ENCODE measurements at places on chromosomes 2 and 18.
A peak's percentile ranks its signal among the peaks of the same experiment; 100 is the strongest.

- no peak overlapping the region for H3K27ac ChIP-seq
- H3K27me3 ChIP-seq: no peaks in the 10 kb centered on the region
- no peak for DNase-seq
- no peaks in the 10 kb centered on the region for H3K4me1 ChIP-seq
Measured at GRCh38 chr2:9021563-9022211, 18.2 kb upstream of the MBOAT2 start.

GRCh38 chr2:37192551-37192950 lies 3.7 kb upstream of the CEBPZOS start:
- no peaks in the 10 kb centered on the region for H3K36me3 ChIP-seq
- no peak for DNase-seq
- H3K4me1 ChIP-seq: peaks cover 7% of the 10 kb centered on the region
- H3K27me3 ChIP-seq: no peaks in the 10 kb centered on the region
- no peak overlapping the region for H3K27ac ChIP-seq

- no peak overlapping the region for H3K4me3 ChIP-seq
- H3K27me3 ChIP-seq: no peaks in the 10 kb centered on the region
- no peak overlapping the region for H3K27ac ChIP-seq
- H3K36me3 ChIP-seq: no peaks in the 10 kb centered on the region
- no peak for DNase-seq
- no peaks in the 10 kb centered on the region for H3K4me1 ChIP-seq
Measured at GRCh38 chr2:118056165-118056534, 32.1 kb upstream of the INSIG2 start.

DNA sequence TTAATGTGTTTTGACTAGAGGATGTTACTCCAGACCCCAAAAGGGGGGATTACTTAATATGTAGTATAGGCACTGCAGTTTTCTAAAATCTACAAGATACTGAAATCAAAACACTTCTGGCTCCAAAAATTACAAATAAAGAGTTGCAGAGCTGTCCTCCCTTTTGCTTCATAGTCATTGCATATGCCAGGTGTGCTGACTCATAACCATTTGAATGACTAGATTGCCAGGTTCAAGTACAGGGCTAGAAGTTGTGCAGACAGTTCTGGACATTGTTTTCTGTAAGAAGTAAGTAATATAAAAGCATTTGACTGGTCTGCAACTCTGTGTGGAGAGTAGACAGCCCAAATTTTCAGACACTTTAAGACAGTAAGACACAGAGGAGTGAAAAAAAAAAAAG lies 6.7 kb downstream of the CWC22 start:
- DNase-seq: no peak
- no peak overlapping the region for H3K27ac ChIP-seq
- peaks cover 3% of the 10 kb centered on the region for H3K36me3 ChIP-seq
- no peaks in the 10 kb centered on the region for H3K27me3 ChIP-seq

DNA sequence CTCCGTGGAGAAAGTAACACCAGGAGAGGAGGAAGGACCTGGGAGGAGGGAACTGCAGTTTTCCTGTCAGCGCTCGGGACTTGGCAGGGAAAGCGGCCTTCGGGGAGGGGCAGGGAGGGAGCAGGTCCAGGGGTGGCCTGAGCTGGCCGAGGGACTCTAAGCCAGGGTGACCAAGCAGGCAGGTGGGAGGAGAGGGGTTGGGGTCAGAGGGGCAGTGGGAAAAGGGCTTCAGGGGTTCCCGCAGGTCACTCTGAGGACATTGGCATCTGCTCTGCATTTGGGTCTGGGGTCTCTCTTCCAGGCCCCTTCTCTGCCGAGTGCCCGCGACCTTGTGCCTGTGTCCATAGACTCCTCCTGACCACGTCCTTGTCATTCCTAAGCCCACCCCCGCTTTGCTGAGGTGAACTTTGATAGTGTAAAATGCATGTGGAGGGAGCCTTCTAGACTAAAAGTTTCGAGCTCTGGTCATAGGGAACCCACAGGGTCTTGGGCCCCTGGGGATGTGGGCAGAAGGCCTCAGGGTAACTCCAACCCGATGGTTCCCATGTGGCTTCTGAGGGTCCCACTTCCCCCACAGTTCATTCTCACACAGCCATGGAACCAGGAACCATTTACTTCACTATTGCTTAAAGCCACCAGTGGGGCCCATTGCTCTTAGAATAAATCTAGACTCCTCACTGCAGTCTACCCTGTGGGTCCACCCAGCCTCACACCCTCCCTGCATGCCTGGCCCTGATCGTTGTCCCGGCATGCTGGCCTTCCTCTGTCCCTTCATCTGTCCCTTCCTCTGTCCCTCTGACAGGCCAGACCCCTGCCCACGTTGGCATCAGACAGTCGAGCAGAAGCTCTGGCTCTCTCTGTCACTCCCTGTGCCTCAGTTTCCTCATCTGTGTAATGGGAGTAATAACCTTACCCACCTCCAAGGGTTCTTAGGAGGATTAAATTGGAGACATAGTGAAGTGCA lies 229.2 kb downstream of the SEPTIN10 start:
- no peaks in the 10 kb centered on the region for H3K36me3 ChIP-seq
- peak; percentile 57 for DNase-seq
- peaks cover 15% of the 10 kb centered on the region for H3K4me1 ChIP-seq
- H3K27me3 ChIP-seq: no peaks in the 10 kb centered on the region
- no peak overlapping the region for H3K27ac ChIP-seq

DNA sequence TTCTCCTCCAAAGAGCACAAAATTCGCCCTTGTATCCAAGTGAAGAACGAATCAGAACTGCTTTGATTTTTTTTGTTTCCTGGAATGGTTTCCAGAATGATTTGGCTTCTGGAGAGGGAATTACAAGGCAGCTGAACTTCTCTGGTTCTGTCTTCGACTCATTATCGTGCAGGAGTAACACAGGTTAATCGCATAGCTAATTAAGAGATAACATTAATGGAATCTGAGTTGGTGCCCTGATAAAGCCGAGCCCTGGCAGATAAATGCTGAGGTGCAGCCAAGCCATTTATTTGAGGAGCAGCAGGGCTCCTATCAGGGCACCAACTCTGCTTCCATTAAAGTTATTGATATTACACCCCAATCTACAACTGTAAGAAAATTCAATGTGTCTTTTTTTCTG lies 433.7 kb downstream of the ZNF521 start:
- no peaks in the 10 kb centered on the region for H3K27me3 ChIP-seq
- H3K27ac ChIP-seq: no peak overlapping the region
- no peak overlapping the region for H3K4me3 ChIP-seq
- H3K36me3 ChIP-seq: no peaks in the 10 kb centered on the region
- no peak for DNase-seq

GRCh38 chr2:120738786-120739437 lies 3.2 kb downstream of the GLI2 start:
- H3K36me3 ChIP-seq: no peaks in the 10 kb centered on the region
- peaks cover 28% of the 10 kb centered on the region for H3K4me1 ChIP-seq
- no peak overlapping the region for H3K27ac ChIP-seq
- peaks cover 89% of the 10 kb centered on the region for H3K27me3 ChIP-seq
- H3K4me3 ChIP-seq: no peak overlapping the region

- H3K27me3 ChIP-seq: no peaks in the 10 kb centered on the region
- peaks cover 4% of the 10 kb centered on the region for H3K4me1 ChIP-seq
- no peak overlapping the region for H3K27ac ChIP-seq
- H3K4me3 ChIP-seq: no peak overlapping the region
- H3K36me3 ChIP-seq: no peaks in the 10 kb centered on the region
- DNase-seq: no peak
Measured at GRCh38 chr2:159998961-159999360, 63.5 kb downstream of the PLA2R1 start.

- H3K4me1 ChIP-seq: no peaks in the 10 kb centered on the region
- H3K36me3 ChIP-seq: no peaks in the 10 kb centered on the region
- no peak for DNase-seq
- no peak overlapping the region for H3K4me3 ChIP-seq
- no peak overlapping the region for H3K27ac ChIP-seq
- H3K27me3 ChIP-seq: no peaks in the 10 kb centered on the region
Measured at GRCh38 chr18:25282282-25282681, 69.7 kb downstream of the ZNF521 start.

DNA sequence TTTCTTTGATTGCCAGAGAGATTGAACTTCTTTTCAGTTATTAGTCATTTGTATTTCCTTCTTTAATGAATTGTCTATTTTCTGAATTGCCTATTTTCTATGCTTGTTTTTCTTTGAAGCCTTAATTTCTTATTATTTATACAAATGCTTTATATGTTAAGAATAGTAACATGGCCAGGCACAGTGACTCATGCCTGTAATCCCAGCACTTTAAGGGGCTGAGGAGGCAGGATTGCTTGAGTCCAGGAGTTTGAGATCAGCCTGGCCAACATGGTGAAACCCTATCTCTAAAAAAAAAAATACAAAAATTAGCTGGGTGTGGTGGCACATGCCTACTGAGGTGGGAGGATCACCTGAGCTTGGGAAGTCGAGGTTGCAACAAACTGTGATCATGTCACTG lies 4.7 kb upstream of the RAB11FIP5 start:
- no peaks in the 10 kb centered on the region for H3K27me3 ChIP-seq
- H3K4me3 ChIP-seq: no peak overlapping the region

- no peak overlapping the region for H3K27ac ChIP-seq
- no peaks in the 10 kb centered on the region for H3K36me3 ChIP-seq
- no peaks in the 10 kb centered on the region for H3K4me1 ChIP-seq
- no peak overlapping the region for H3K4me3 ChIP-seq
Measured at GRCh38 chr18:59437851-59438569, 78.9 kb upstream of the LMAN1 start.

DNA sequence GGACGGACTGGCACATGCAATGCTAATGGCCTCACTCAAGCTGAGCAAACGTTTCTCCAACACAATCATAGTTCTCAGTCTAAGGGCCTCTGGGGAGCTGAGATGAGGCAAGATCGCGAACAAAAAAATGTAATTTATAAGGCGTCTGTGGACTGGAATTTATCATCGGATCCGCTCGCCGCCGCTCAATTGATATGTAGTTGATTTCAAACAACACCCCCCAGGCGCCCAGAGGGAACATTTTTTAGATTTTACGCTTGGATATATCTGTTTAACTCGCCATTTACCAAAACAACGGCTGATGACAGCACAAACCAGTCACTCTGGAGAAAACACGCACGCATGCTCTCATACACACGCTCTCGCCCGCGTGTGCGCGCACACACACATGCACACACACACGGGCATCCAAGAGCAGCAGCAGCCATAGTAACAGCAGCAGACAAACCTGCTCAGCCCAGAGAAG lies 335.8 kb downstream of the SMAD2 start:
- H3K27me3 ChIP-seq: peaks cover 13% of the 10 kb centered on the region
- no peak overlapping the region for H3K4me3 ChIP-seq
- H3K27ac ChIP-seq: no peak overlapping the region

DNA sequence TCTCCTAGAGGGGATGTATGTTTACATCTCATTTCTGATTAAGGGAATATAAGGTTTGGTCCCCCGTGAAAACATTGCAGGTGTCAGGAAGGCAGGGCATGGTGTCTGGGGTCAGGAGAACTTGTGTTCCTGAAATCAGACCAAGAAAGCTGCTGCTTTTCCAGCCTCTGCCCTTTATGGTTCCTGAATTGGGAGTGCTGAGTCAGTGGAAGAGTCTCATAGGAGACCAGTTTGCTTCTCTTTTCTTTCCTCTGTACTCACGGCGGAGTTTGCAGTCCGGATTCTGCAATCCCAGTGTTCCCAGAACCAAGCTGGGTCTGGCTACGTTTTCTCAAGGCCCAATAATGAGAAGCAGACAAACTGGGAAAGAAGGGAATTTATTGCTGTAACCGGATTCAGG lies 5.1 kb upstream of the MARCO start:
- no peaks in the 10 kb centered on the region for H3K27me3 ChIP-seq
- H3K27ac ChIP-seq: no peak overlapping the region
- peaks cover 3% of the 10 kb centered on the region for H3K4me1 ChIP-seq
- no peaks in the 10 kb centered on the region for H3K36me3 ChIP-seq

- no peak overlapping the region for H3K4me3 ChIP-seq
- no peaks in the 10 kb centered on the region for H3K27me3 ChIP-seq
- DNase-seq: no peak
- H3K27ac ChIP-seq: no peak overlapping the region
Measured at GRCh38 chr2:59168766-59169165, 927.6 kb upstream of the FANCL start.

- no peaks in the 10 kb centered on the region for H3K36me3 ChIP-seq
- H3K4me3 ChIP-seq: no peak overlapping the region
- H3K4me1 ChIP-seq: no peaks in the 10 kb centered on the region
- DNase-seq: peak; percentile 53
- no peaks in the 10 kb centered on the region for H3K27me3 ChIP-seq
Measured at GRCh38 chr2:240688553-240688919, 3.1 kb upstream of the AQP12A start.

GRCh38 chr2:214215107-214215506 lies 195.7 kb upstream of the VWC2L start:
- no peak overlapping the region for H3K27ac ChIP-seq
- no peaks in the 10 kb centered on the region for H3K27me3 ChIP-seq
- no peaks in the 10 kb centered on the region for H3K36me3 ChIP-seq
- H3K4me1 ChIP-seq: no peaks in the 10 kb centered on the region

DNA sequence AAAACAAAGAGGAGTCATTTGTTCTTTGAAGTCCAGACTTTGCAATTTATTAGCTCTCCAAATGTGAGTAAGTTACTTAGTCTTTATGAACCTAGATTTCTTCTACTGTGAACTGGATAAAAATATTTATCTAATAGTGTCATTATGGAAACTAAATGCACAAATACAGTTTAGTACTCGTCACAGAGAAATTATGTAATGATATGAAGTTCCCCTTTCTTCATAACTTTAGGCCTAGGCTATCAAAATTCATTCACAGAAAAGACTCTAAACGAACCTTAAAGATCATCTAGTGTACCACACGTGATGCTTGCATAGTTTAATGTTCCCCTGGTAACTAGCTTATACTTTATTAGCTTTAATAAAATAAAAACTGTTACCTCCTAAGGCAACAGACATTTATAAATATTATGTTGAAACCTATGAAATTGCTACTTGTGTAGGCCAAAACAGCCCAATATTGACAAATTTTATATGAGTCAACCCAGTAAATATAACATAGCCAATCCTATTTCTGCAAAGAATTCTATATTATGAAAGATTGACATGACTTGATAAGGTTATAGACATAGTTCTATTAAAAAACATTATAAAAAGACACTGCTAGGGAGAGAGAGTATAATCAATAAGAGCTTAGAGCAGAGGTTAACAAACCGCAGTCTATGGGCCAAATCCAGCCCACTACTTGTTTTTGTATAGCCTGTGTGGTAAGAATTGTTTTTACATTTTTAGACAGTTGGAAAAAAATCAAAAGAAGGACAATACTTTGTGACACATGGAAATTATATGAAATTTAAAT lies 44.9 kb upstream of the ITPRID2 start:
- no peak for DNase-seq
- H3K4me1 ChIP-seq: no peaks in the 10 kb centered on the region
- H3K4me3 ChIP-seq: no peak overlapping the region
- H3K27ac ChIP-seq: no peak overlapping the region

- DNase-seq: no peak
- H3K36me3 ChIP-seq: no peaks in the 10 kb centered on the region
- no peaks in the 10 kb centered on the region for H3K27me3 ChIP-seq
- no peak overlapping the region for H3K27ac ChIP-seq
Measured at GRCh38 chr18:42141439-42141838, 186.4 kb downstream of the PIK3C3 start.

GRCh38 chr18:50441501-50441900 lies 66.7 kb downstream of the SKA1 start:
- no peak overlapping the region for H3K27ac ChIP-seq
- H3K36me3 ChIP-seq: no peaks in the 10 kb centered on the region
- no peaks in the 10 kb centered on the region for H3K4me1 ChIP-seq
- no peak overlapping the region for H3K4me3 ChIP-seq
- no peaks in the 10 kb centered on the region for H3K27me3 ChIP-seq

- H3K27me3 ChIP-seq: no peaks in the 10 kb centered on the region
- H3K27ac ChIP-seq: peak overlapping the region; percentile 18
- no peaks in the 10 kb centered on the region for H3K4me1 ChIP-seq
- no peak for DNase-seq
Measured at GRCh38 chr2:228688007-228688645, 506.6 kb upstream of the SPHKAP start.

- H3K27me3 ChIP-seq: no peaks in the 10 kb centered on the region
- no peaks in the 10 kb centered on the region for H3K36me3 ChIP-seq
Measured at GRCh38 chr2:191041418-191042161, 27.6 kb upstream of the STAT1 start.
